Right ventricle myocardium inferior (tissue), 1 donor: ENCODE measurements at places on chromosomes 6 and 20.

- no peak for DNase-seq
Measured at GRCh38 chr20:54692168-54692887, 216.9 kb downstream of the DOK5 start.

- DNase-seq: no peak
Measured at GRCh38 chr6:151998784-151999183, 191.3 kb downstream of the ESR1 start.

DNA sequence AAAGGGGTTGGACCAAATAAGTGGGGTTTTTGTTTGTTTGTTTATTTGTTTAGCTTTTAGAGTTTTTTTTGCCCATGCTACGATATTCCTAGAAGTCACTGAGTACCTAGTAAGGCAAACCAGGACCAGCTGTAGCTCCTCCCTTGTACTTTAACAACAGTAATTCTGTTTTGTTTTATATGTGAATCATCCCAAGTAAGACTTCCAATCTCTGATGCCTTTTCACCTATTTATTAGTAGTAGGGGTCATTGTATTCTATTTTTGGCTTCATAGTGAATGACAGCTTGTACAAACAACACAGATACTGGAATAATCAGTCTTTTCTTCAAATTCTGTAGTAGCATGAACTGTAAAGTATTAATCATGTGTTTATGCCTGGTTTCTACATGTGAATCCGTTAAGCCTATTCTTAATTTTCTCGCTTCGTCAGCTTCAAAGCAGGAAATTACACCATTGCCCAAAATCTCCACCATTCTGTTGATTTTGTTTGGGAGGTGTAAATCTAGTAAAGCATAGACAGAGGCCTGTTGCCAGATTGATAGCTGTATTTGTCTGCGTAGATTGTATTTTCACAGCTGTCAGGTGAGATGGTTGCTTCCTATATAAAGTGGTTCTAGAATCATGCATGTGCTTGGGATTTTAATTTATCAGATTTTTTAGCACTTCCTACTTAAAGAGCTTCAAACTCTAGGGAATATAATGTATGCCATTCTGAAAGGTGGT lies 151.5 kb upstream of the FLRT3 start:
- DNase-seq: no peak

DNA sequence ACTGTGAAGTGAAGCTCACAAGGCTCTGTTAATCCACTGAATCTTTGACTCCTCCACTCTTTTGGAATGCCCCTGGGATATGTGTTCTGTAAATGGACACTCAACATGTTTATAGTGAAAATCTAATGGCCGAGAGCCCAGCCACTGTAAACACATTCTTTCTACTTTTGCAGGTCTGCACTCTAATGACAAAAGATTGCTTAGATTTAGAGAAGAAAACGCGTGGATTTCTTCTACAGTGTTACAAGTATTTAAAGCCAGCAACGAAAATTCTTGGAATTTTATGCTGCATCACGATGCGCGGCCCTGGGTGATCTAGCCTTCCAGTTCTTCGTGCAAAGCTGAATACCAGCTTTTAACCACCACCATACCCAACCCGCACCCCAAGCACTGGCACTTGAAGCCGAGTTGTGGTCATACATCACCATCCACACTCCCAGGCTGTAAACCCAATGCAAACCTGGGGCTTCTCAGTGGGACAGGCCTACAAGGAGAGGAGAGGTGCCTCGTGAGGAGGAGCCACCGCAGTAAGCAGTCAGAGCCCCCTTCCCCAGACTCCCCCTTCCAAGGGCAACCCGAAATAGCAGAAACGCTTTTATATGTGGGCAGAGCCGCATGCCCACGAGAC lies 3.7 kb upstream of the FOXO3 start:
- DNase-seq: no peak

DNA sequence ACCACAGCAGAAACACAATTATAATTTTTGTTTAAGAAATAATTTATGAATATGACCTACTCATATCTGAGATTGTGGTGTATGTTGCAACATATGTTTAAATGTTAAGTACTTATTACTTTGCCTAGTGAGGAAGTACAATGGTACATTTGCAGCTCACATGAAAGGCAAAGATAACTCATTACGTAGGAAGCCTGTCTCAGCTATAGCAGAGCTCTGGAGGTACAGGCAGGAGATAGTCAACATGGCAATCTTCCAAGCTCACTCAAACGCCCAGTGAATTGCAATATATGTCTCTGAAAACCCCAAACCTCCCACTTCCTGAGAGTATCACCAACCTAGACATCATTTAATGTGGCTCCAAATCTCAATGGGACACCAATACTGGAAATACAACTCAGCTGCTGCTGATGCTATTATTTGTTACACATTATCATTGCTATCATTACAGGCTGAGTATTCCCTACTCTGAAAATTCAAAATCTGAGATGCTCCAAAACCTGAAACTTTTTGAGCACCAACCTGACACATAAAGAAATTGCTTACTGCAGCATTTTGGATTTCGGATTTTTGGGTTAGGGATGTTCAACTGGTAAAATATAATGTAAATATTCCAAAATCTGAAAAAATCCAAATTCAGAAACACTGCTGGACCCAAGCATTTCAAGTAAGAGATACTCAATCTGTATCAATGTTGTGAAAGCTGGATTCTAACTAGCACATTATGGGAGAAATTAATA lies 25.1 kb upstream of the GSTA4 start:
- DNase-seq: no peak

DNA sequence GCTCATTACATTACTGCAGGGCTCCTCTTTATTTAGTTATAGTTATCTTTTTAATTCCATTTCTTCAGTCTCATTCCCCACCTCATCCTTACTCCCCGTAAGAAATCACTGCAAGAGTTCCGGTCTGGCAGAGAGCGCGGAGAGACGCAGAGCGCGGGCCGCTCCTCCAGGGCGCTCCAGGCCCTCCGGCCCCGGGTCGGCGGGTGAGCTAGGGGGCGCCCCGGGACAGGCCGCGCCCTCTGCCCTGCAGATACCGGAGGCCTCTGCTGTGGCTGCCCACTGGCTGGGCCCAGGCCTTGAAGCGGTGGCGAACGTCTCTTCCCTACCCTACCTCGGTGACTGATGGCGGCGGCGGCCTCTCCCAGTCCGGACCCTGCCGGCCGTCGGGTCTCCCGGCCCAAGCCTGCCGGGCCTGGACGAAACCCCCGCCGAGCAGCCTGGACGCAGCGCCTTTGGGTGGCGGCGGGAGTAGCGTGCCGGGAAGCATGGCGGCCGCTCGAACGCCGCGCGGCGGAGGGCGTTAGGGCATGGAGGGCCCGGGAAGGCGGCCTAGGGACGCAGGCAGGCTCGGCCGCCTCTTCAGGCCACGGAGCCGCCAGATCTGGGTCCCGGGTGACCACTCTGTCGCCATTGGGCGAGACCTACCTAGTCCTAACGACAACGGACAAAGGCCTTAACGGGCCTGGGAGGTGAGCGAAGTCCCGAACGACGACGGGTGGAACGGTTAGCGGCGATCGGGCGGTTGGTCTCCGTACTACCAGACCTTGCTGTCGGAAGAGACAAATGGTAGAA lies 16.4 kb upstream of the HMGN4 start:
- DNase-seq: peak; percentile 93

DNA sequence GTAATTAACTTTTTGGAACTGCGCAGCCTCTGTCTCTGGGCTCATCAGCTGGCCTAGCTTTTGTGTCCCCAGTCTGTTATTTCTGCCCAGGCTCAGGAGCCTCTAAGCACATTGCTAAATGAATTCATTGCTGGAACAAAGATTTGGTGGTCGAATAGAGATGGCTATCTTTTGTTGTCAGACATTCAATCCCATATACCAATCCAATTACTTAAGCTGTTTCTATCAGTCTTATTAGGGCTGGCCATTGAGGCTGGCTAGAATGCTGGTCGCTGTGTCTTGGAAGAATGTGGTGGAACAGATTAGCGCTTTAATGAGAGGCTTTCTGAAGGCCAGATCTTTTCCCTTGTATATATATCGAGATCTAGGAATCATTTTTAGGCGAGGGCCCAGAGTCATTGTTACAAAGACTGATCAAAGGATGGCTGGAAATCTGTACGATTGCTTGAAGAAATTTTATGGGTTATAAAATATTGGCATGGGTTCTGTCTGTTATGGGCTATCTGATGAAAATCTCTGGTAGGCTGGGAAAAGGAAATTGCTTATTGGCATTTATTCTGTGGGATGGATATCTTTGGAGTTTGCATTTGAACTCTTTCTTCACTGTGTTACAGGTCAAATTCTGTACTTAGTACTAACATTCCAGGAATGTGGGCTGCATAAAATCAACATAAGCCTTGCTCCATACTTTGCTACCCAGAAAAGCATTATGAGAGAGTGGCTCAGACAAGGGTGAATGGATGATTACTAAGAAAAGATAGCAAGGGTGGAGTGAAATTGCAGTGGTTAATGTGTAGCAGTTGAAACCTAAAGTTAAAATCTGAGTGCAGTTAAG lies 34.8 kb upstream of the JAG1 start:
- no peak for DNase-seq

GRCh38 chr6:53048431-53049195 lies 16.6 kb upstream of the FBXO9 start:
- no peak for DNase-seq

DNA sequence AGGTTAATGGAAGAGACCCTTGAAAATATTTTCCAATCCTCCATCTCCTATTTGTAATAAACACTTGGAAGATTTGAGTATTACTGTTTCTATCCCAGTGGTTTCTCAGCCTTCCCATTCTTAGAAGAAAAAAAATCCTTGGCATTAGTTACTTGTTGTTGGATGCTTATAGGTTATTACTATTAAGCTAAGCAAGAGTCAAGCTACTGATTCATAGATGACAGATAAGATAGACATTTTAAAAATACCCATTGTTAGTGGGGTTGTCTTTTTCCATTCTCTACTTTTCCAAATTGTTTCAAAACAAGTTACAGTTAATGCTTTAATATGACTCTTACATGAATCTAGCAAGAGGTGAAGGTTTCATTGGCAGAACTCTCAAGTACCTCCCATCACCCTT lies 158.5 kb downstream of the HIVEP2 start:
- DNase-seq: no peak

DNA sequence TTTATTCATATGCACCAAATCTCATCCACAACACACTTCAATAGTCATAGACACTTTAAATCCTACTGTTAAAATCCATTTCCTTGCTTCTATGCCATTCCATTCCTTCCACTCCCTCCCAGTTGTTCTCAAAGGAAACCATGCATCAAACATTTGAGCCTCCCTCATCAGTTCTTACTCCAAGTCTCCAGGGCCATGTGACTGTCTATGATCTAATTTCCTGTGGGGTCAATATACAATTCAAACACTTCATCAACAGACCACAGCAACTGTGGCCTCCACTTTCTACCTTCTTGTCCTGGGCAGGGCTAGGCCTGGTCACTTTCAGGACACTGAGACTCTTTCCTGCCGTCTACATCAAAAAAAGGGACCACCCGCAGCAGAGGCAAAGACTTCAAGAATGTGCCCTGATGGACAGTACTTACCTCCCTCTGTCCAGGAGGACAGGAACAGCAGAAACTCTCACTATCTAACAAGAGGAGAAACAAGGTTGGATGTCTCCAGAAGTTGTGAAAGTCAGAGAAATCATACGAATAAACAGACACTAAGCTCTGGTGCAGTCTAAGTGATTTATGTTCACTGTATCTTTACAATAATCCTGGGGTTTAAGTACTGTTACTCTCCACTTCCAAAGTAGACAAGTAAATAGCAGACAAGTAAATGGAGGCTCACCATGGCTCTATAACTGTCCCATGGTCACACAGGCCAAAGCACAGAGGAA lies 160.2 kb downstream of the QRSL1 start:
- no peak for DNase-seq

DNA sequence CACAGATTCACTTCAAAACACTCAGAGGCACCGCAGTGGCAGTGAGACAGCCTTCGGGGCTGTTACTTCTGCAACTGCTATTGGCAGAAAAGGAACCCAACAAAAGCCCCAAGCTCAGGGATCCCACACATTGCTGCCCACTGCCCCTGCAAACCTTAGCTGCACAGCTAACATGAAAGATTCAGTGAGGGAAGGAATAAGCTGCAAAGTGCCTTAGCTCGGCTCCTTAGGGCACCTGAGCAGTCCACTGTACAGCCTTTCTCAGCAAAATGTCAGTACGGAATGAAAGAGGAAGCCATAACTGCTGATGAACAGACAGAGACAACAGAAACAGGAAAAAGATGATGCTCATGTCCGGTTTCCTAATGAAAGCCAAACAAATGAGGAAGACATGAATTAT lies 179.7 kb upstream of the SHLD1 start:
- peak; percentile 71 for DNase-seq
